ENCODE measurements at places on chromosomes 2 and 18.

DNA sequence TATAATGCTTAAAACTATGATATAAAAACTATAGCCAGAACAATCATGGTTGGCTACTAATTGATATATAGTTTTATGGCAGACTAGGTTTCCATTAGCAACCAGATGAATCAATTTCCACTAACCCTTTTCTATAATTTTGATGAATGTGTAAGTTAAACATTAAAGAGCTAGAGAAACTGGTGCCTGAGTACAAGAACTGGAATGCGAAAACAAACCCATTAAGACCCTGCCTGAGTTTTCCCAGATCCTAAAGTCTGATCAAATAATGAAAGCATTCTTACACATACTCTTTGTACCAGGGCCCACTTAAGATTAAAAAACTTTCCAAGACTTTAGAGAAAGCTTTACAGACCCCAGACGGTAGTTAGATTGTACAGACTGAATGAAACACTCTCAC, 21.3 kb downstream of the MRPL19 start:
- DNase-seq: no peak

- no peak for DNase-seq
Measured at GRCh38 chr2:128180031-128180430, 89.0 kb downstream of the UGGT1 start.

- DNase-seq: no peak
Measured at GRCh38 chr2:147385600-147385999, 459.2 kb upstream of the ACVR2A start.

- no peak for DNase-seq
Measured at GRCh38 chr2:219430633-219431615, 3.7 kb upstream of the SPEG start.

GRCh38 chr2:158214431-158214830, 112.8 kb downstream of the UPP2 start:
- no peak for DNase-seq

DNA sequence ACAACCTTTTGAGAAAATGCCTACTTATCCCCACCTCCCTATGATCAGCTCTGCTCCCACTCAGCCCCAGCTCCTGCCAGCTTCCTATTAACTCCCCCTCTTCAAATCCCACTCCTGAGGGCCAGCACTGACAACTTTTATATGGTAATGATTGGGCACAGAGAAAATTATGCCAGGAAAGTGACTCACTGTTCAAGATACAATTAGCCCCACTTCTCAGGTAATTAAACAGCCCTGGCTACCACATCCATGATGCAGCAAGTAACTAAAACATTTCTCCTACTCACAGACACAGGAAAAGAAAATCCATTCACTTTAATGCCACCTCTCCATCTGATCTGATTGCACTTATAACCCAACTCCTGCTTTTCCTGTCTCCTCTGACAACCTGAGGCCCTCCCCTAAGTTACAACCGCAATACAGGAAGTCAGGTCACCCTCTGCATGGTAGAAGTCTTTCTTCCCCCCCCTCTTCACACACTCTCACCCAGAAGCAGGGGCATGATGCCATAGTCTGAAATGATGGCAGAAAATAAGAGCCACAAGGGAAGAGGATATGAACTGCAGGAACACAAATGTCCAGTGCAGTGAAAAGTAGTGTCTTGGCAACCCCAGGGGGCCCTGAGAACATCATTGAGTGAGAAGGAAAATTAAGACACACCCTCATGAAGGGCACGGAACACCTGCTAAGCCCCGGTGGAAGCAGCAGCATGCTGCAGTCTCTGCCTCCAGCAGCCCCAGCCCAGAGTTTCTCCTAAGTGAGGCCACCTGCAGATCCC, 54.4 kb downstream of the STK39 start:
- no peak for DNase-seq

- DNase-seq: no peak
Measured at GRCh38 chr18:39805218-39805617, 2149.8 kb upstream of the PIK3C3 start.

GRCh38 chr18:49362431-49362830, 98.0 kb downstream of the DYM start:
- DNase-seq: no peak

- DNase-seq: no peak
Measured at GRCh38 chr2:120555092-120555491, 180.6 kb upstream of the GLI2 start.

DNA sequence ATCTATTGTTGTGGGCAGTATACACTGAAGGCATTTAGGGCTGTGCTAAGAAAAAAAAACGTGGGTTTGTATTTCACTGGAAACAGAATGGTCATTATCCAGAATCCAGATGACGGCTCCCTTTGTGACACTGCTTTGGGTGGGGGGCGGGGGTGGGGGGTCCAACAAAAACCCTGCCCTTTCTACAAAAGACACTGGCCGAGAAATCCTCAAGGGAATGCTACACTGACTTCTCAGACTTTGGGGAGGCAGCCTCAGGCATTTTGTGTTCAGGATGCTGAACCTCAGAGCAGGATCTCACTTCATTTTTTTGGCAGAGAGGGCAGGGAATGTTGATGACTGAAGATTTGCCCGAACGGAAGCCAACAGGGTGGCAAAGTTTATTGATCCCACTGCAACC, 417.1 kb downstream of the HRH4 start:
- no peak for DNase-seq

GRCh38 chr18:63476668-63477067, at the start of gene SERPINB5:
SERPINB5 (plus strand) TSS chr18:63476958; CDS start chr18:63484429, 7,471 bp downstream.
- DNase-seq: no peak
